ENCODE measurements at places on chromosomes 6 and 20. TPM values are rescaled to one million over a fixed set of nuclear protein-coding genes. Genes with fewer than 3 reads are reported as not detected.

DNA sequence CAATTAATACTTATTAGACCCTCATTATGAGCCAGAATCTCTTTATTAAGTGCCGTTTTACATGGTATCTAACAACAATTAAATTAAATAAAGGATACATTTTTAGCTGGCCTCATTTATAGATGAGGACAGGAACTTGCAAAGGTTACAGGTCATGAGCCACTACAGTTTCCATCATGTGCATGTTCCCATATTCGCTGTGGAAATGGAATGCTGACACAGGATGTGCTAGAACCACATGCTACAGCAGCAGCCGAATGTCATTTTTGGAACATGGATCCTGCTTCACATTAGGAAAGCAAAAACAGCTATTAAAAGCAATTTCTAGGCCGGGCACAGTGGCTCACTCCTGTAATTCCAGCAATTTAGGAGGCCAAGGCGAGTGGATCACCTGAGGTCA, 5.9 kb downstream of the SLC18B1 start:
- no peak for DNase-seq

The TBX18 gene
- total RNA-seq, result 8.2 TPM

DNA sequence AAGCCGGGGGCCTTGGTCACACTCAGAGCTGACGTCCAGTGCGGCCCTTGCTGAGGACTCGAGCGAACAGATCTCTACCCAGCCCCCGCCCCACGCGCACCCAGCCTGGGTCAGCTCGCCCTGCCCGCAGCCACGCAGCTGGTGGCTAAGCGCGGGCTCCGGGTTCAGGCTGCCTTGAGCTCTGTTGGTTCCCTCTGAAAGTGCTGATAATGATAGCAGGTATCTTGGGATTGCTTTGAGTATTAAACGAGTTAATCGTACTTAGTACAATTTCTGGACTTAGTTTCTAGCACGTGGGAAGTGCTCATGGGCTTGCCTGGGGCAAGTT, 88.1 kb upstream of the TGM3 start:
- no peak for DNase-seq

The FAM83B gene
- total RNA-seq, result not detected

The GLP1R gene
- total RNA-seq, result not detected

DNA sequence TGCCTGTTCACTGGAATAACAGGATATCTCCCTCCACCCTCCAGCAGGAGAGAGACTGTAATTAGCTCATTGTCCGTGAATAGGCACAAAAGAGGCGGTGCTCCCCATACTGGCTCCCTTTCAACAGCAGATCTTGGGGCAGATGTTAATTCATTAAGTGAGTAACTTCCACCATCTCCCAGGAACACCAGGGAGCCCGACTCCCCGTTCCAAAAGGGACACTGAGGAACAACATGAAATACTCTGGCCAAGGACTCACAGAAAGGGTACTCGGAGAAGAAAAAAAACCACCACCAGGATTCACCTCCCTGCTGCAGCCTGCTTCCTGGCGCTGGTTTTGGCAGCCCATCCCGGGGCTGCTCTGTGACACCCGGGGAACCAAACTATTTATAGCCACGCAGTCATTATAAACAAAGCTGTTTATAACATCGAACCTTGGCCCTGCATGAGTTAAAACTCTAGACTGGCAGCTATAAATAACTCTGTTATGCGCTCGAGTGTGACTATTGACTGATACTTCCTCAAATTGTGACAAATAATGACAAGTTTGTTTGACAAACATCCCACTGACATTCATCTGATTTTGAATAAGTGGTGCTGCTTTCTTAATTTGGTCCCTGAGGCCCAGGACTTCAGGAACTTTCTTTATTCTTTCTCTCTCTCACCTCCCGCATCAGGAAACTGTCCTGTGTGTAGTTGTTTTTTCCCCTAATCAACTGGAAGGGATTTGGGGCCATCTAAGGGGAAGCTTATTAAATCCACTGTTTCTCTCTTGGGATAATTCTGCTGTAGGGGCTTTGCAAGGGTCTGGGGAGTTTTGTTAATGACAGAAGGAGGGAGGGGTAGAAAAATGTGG, 521.6 kb downstream of the CD83 start:
- peak; percentile 37 for DNase-seq

The BACH2 gene
- 0.46 TPM for total RNA-seq

The TRPC4AP gene
- 25.7 TPM for total RNA-seq

DNA sequence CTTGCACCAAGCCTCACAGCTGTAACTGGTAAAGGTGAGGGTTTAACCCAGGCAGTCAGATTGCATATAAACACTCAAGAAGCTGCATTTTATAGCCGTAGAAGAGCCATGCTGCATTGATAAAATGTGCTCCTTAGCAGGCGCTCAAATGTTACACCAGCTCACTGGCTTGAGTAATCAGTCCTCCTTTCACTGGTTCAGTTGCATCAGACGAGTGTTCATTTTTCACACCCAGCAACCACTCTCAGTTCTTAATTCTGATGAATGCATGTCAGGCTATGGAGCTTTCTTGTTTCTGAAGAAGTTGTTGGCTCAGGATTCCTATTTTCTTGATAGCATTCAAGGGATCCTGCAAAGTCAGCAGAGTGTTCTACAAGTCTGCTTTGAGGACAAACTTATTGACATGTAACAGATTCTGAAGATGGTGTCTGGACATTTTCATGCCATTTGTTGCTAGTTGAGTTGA, 198.3 kb downstream of the PLCB1 start:
- DNase-seq, result no peak

GRCh38 chr20:32326504-32326845, 31.7 kb upstream of the ASXL1 start:
- peak; percentile 41 for DNase-seq

DNA sequence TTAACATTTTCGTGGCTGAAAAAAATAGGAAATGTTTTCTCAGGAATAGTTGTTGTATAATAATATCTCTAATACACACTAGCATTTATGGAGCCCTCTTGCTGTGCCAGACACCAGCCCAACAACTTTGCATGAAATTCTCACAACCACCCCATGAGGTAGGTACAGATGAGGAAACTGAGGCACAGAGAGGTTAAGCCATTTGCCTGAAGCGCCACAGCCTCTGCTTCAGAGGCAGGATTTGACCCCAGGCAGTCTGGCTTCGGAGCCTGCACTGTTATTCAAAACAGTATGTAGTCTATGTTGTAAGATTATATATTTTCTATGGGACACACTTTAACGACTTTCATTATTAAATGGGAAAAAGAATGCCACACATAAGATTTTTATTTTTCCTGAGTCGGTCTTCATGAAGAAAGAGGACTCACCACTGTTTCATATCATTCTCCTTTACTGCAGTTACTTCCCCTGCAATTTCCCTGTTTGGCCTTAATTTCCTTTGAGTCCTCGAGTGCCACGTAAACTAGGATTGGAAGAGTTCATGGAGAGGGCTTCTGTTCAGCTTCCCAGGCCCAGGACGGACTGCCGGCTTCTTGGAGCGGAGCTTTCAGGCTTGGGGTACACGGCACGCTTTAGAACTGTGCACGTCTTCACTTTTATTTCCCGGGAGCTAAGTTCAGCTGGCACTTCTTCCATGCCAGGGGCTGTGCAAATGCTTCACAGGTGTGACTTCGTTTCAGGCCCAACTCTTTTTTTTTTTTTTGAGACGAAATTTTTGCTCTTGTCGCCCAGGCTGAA, 128.0 kb downstream of the BMP7 start:
- DNase-seq, result no peak

GRCh38 chr6:105911106-105911629, 175.0 kb upstream of the PRDM1 start:
- DNase-seq, result no peak

GRCh38 chr20:62523473-62524203, 47.8 kb upstream of the GATA5 start:
- peak; percentile 63 for DNase-seq

The CLDN20 gene
- total RNA-seq, result 0.54 TPM

The ACTL10 gene
- 0.18 TPM for total RNA-seq

DNA sequence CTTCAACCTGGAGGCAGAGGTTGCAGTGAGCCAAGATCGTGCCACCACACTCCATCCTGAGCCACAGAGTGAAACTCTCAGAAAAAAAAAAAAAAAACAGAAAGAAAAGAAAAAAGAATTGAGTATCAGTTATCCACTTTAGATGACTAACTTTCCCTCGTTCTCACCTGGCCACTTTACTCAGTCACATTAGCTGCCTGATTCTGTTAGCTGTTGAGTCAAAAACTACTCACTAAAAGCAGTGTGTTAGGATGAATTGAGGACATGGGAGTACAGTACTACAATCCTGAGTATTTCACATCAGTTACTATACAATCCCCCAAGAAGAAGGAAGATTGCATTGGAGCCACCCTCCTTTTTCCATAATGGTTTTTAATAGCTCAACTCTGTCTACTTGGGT, 114.6 kb downstream of the ADAT2 start:
- DNase-seq, result peak; percentile 22

GRCh38 chr6:2764610-2765165, 505 bp upstream of the WRNIP1 start:
- peak; percentile 73 for DNase-seq

DNA sequence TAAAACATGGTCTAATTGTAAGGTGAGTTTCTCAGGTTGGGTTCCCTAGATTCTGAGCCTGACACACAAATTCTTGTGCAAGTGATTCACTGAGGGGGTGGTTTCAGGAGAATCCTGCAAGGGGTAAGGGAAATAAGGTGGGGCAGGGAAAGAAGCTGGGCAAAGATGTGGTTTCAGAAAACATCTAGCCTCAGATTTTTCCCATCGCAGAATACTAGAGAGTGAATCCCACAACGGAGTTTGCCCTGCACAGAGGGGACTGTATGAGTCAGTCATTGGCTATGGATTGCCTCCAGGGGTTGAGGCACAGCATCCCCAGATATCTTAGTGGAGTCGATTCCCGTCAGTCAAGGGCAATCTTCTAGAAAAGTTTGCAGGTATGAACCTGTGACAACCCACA, 65.2 kb downstream of the PRL start:
- peak; percentile 79 for DNase-seq

DNA sequence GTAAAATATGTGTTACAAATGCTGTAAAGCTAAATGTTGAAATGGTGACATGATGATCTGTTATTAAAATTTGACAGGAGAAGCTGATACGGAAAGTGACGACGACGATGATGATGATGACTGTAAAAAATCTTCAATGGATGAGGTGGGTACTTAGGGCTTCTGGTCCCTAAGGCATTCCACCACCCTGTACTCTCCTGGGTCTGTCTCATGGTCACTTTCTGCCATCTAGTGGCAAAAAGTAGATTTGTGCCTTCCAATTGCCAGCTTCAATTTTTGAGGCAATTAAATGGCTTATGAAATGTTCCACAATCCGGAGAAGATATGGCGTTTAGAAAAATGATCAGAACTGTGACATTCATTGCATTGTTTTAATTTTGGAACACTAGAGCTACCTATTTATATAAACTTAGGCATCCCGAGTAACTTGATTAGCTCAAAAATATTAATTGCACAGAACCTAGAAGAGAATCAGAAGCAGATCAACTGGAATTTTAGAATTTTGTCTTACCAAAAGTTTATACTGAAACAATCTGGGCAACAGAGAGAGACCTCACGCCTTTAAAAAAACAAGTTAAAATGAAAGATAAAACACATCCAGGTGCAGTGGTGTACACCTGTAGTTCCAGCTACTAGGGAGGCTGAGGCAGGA, 346.5 kb upstream of the PLCB4 start:
- DNase-seq, result peak; percentile 58

- no peak for DNase-seq
Observed at GRCh38 chr20:48165401-48165685, 380.1 kb upstream of the SULF2 start.

DNA sequence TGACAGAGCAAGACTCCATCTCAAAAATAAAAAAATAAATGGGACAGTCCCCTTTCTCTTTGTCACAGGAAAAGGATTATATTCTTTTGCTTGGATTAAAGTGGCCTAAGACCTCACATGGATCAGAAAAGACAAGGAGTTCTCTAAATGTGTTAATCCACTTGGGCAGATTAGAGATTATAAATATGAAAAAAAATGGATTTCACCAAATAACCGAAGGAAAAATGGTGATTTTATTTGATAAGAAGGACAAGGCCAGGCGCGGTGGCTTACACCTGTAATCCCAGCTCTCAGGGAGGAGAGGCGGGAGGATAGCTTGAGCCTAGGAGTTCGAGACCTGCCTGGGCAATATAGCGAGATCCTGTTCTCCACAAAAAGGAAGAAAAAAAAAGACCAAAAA, 21.8 kb downstream of the SAMHD1 start:
- DNase-seq, result no peak

DNA sequence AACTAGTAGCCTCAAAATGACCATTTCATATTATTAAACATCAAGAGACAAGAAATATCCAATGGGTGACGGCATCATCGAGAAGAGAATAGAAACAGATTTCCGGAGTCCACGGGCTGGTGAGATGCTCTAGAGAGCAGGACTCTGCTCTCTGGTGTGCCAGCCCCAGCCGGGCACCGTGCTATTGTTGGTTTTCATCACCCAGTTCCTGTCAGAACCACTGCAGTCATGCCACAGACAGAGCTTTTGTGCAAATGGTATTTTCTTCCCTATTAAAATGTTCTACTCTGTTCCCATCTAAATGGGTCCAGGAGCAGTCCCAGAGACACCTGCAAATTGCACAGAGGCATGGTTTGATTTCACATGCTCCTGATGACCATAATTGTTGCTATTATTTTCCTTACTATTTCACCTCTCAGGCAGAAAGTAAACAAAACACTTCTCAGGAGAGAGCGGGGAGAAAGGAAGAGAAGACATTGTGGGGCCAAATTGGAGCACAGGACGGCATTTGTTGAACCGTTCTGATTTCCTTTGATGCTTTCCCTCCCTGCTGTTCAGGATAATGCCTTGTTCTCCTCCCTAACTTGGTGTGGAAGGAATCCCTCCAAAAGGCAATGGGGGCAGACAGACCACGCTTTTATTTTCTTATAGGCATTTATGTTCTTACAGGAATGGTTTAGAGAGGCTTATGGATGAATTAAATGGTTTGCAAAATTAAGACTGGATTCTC, 11.4 kb upstream of the RAMACL start:
- DNase-seq, result no peak

The WFDC10B gene
- total RNA-seq, result not detected

The SLC32A1 gene
- not detected for total RNA-seq

DNA sequence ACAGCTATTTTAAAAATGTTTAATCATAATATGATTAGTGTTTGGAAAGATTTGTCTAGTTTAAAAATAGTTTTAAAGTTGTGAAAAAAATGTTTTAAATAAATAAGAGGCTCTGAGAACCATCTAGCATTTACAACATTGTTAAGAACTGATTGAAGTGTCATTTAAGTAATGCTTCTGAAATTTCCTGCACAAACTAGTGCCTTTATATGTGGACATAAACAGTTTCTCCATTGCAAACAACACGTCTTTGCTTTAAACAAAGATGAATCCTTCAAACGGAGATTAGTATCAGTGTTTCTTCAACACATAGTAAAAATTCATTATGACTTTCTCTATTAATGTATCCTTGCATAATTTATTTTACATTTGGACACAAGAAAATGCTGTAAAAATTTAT, 45.9 kb upstream of the ID4 start:
- no peak for DNase-seq

The C20orf144 gene
- total RNA-seq, result not detected

The DNAH8 gene
- not detected for total RNA-seq

All from Daoy (cell line).